ENCODE measurements at places on chromosomes 1 and 21. TPM values are rescaled to one million over a fixed set of nuclear protein-coding genes. Genes with fewer than 3 reads are reported as not detected.

Gene CHRM3
- total RNA-seq, result 1.3 TPM

GRCh38 chr1:207355513-207356295 lies 34.2 kb downstream of the CD55 start:
- DNase-seq, result no peak

DNA sequence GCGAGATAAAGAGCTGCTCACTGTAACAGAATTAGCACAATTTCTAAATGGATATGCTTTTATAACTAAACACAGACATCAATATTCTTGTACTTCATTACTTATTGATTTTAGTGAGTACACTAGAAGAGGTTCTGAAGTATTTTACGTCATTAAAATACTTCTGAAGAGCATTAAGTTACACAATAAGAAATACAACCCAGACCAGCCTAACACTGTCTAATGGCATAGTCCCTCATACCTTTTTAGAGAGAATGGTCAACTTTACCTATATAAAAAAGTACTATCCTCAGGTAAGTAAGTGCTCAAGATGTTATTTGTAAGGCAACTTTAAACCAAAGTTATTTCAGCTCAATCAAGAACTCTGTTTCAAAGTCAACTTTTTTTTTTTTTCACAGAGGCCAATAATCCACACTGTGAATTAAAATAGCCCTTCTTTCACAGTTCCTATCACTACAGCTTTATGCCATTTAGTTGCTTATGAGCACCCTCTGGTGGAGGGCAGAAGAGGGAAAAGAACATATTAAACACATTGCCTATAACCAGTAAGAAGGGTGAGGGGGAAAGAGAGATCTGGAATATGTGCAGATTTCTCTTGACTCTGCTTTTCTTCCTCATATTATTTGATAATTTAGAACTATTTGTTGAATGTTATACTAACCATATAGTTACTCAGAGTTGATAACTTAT lies 182.1 kb upstream of the DMRTA2 start:
- DNase-seq, result no peak

- DNase-seq, result no peak
These were observed 116.3 kb downstream of the ST6GALNAC3 start for GRCh38 chr1:76190749-76191424.

DNA sequence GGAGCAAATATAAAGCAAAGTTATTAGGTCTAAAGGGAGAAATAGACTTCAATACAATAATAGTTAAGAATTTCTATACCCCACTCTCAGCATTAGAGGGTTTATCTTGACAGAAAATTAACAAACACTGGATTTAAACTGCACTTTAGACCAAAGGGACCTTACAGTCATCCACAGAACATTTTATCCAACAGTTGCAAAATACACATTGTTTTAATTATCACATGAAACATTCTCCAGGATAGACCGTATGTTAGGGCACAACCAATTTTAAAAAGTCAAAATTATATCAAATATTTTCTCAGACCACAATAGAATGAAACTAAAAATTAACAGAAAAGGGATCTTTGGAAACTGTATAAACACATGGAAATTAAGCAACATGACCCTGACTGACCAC lies 384.5 kb upstream of the C1orf87 start:
- DNase-seq, result no peak

Gene CDA
- 4.8 TPM for total RNA-seq

- no peak for DNase-seq
These were observed 276.1 kb downstream of the NPHP4 start for GRCh38 chr1:5716126-5716525.

DNA sequence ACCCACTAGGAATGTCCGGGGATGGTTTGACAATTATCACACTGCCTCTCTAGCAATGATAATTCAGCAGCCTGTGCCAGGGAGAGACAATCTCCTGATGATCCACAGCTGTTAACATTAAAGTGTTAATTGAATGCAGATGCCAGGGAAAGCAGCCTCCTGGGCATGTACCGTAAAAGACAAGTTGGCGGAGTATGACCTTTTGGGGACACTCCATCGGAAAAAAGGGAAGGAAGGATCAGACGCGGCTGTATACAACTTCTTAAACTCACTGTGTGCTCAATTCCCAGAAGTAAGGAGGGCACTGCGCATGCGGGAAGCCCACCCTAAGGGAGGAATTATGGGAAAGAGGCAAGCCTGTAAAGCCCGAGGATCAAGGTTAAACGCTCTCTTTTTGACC lies 62.6 kb downstream of the MAP3K7CL start:
- DNase-seq, result no peak

Gene CFHR5
- total RNA-seq, result not detected

- DNase-seq, result no peak
These were observed 288.6 kb upstream of the USP24 start for GRCh38 chr1:55503663-55504305.

GRCh38 chr1:177444997-177445746 lies 274.4 kb downstream of the BRINP2 start:
- no peak for DNase-seq

Gene MARCKSL1
- total RNA-seq, result 24.2 TPM

DNA sequence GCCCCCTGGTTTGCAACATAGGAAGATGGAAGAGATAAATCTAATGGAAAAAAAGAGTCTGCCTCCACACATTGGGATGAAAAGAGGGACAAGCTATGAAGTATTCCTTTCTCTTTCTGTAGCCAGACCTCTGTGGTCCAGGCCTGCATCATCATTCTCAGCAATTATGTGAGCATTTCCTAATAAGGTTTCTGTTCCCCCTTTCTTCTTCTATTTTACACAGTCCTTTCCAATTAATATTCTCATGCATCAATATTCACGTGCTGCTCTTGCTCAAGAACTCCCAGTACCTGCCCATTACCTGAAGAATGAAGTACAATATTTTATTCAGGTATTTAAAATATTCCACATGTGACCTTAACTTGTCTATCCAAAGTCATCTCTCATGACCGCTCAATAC lies 8.2 kb upstream of the SLC30A1 start:
- no peak for DNase-seq

Gene SPRR4
- total RNA-seq, result not detected
